ENCODE measurements at places on chromosomes 1 and 21.

DNA sequence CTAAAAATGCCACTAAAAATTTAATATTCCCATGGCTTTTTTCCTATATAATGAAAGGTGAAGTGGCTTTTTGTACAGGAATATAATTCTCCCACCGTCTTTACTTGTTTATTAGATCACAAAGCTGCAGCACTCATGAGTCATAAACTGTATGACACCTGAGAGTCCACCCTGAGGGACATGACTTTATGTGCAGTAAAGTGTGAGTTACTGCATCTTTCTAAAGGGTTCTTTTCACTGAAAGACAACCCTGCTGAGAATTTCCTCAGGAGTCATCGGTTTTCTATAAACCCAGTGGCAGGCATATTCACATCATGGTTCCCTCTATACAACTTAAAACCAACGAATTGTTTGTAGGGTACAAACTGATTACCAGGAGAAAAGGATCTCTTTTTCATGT is 77.4 kb downstream of the APP start:
- DNase-seq, result no peak

DNA sequence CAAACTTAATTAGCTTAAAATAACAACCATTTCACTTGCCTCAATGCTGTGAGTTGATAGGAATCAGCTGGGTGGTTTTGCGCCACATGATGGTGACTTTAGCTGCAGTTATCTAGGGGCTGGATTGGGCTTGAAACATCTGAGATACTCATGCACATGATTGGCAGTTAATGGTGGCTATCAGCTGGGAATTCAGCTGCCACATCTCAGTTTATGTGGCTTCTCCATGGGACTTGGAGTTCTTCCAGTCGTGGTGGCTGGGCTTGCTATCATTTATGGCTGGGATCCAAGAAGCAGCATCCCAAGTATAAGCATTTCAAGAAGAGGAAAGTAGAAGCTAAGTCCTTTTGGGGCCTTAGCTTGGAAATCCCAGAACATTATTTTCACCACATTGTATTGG is 36.4 kb downstream of the PDC start:
- DNase-seq, result no peak

- no peak for DNase-seq
These were observed 2.0 kb downstream of the MPZL1 start for GRCh38 chr1:167723707-167724323.

DNA sequence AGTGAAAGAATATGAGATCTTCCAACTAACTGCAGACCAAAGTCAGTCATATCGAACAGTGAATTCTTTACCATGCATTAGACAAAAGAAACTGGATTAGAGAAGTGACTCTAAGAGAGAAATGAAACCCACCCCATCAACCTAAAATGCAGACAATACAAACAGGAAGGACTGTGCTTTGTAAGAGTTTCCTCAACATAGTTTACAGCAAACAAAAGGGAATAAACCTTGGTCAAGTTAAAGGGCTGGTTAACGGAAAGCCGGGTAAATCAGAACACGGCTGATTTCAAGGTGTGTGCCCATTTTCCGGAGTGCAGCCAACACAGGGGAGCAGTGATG is 39.2 kb downstream of the SIPA1L2 start:
- DNase-seq, result no peak

GRCh38 chr1:210989905-210990304 is 144.0 kb downstream of the KCNH1 start:
- DNase-seq, result no peak

GRCh38 chr1:110288111-110288510 is 51.1 kb upstream of the RBM15 start:
- no peak for DNase-seq

DNA sequence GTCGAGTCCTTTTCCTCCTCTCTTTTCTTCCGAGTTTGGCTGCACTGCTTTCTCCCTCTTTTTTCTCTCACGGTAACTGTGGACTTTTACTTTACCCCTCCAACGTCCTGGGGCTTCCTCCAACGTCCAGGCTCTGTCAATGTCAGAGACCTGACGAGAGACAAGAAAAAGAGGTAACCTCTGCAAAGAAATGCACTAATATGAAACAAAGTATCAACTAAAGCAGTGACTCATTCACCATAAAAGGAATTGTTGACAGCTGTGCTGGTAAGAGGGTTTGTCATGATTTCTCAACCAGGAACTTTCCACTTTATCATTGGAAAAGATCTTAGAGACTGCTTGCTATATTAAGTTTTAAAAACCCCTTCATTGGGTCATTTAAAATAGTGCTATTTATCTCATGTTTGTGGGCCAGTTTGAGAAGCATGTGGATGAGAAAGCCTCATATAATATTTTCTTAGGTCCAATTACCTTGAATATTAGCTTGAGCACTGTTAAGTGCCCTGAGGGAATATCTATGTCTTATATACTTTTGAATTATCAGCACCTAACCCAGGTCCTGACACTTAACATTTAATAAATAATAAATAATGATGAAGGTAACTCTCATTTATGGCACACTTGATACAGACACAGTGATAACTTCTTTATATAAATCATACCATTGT is at the start of gene GBP2:
Gene GBP2, minus strand, starts transcription at position 202 of the 668 bp plus-strand sequence. CDS start 4,148 bp downstream, outside the sequence.
- DNase-seq, result no peak

GRCh38 chr1:205570173-205570501 is 61.7 kb downstream of the ELK4 start:
- no peak for DNase-seq

DNA sequence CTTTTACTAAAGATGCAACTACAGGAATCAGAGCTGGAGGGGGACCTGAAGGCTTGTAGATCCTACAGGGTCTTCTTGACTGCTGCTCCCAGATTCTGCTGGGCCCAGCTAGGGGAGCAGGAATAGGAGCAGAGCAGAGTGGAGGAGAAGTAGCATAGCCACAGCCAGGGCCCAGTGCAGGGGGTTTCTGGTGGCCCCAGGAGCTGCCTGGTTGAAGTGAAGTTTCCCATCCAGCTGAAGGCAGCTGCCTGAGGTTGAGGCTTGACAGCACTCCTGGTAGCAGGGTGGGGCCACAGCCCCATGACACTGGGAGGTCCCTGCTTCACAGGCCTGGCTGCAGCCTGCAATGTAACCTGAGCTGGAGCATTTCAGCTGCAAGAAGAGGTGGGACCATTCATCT is 2.0 kb upstream of the INPP5B start:
- no peak for DNase-seq

DNA sequence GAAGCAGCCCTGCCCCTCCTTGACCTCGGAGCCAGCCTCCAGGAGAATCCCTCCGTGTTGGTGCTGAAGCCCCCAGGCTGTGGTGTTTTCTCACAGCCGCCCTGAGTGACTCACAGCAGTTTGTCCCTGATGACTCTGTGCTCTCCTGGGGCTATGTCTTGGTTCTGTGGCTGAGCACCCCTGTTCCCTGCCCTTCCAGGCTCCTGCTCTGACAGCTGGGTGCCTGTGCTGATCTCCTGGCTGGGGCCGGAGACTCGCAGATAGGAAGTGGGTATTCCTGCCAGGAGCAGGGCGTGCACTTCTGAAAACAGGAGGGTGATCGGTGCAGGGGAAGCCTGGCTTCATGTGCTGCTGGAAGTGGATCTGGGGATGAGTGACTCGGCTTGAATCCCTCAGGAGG is 34.5 kb downstream of the POFUT2 start:
- no peak for DNase-seq

GRCh38 chr1:210801501-210801900 is 332.4 kb downstream of the KCNH1 start:
- no peak for DNase-seq

DNA sequence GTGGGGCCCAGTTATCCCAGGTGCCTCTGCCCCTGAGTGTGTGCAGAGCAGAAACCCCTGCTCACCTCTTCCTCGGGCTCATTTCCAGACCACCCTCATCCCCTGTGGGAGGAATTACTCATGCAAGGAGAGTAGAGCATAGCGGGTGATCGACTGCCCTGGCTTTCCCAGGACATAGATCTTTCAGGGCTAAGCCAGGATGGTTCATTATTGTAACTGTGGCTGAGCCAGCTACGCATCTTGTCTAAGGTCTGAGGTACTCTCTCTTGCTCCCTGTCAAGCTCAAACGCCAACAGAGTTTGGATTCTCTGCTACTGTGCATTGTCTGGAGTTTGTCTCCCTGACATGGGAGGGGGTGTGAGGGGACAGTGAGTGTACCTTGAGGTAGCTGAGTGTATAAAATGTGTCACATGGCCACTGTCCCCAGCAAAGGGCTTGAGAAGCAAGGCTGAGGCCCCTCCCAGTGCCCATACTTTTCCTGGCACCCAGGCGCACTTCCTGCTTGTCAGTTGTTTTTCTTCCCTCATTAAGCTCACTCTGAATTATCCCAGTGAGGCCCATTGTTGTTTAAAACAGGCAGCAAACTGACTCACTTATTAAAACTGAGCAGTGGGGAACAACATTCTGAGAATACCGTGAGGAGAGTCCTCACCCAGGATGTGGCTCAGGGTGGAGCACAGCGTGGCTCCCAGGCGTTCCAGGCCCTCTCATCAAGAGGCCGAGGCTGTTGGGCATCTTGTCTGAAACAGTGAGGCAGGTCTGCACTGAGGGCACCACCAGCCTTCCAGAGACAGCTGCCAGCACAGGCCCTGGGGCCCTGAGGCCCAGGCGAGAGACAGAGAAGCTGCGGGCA is 92.9 kb downstream of the LAMC2 start:
- no peak for DNase-seq

DNA sequence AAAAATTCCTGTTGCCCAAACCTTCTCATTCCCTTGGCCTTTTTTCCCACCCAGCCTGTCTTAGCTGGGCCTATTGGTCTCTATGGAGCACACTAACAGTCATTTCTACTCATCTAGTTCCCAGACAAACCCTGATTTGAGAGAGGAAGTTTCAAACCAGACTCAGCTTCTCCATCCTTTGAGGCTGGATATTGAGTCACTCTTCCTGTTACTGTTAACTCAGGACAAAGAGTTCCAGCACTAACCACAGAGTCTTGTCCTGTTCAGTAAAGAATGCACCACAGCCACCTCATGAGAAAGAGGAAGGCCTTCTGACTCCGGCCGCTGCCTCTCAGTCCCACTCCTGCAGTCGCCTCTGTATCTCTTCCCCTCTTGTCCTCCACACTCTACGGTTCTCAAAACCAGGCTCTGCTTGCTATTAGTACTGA is 137.8 kb downstream of the PTPRC start:
- no peak for DNase-seq

Data from NCI-H2081 (cell line).